ENCODE measurements at places on chromosomes 6 and 20.

DNA sequence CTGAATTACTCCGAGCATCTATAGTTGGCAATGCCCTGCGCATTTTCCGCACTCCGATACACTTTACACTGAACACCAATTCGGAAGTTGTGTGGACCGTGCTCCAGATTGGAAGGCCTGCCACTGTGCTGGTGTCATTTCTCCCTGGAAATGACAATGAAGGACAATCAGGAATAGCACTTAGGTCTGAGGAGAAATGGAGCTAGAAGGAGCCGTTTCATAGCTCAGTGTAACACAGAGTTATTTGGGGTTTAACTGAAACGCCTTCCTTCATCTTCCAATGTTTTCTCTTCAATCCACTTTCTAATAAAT, 501 bp upstream of the PLA2G7 start:
- no peak for DNase-seq

DNA sequence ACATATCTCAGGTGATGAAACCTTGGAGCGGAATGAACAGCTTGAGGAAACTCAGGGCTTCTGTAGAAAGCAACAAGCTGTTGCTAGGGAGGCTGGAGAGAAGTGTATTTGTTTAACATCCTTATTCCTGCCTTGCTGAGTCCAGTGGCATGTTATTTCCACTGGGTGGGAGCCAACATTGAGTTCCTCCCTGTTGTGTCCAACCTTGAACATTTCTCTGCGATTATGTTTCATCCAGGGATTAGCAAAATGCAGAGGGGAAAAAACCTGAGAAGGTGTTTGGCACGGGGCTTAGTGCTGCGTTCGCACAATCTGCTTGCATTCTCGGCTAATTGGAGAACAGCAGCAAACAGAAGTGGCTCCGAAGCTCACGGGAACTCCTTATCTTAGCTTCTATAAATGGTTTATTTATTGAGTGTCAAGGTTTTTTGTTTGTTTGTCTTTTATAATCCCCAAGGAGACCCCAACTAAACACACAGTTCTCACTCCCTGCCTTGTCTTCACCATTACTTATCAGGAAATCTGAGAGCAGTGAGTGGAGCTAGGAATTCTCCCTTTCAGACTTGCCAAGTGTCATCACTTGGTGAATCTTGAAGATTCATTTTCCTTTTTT, 412.8 kb downstream of the CDC5L start:
- no peak for DNase-seq

DNA sequence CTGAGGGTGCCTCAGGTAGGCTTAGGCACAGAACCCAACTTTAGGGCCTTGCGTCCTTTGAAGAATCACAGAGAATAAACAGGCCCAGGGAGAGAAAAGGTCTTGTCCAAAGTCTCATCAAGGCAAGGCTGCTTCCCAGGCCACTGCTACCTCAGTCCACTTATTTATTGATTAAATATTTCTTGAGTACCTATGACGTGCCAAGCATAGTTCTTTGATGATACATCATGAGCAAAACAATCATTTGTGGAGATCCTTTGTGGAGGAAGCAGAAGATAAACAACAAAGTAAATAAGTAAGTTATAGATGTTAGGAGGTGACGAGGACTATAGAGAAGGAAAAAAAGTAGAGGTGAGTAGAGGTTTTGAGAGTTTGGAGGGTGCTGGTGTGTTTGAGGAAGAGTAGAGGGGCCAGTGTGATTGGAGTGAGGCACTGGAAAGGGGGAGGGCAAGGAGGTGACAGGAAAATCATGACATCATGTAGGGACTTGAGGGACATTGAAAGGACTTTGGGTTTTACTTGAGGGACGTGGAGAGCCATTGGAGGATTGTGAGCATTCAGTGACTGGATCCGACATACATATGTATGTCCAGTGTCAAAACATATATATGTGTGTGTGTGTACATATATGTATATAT, 14.1 kb upstream of the CHMP4B start:
- DNase-seq = no peak

GRCh38 chr6:154457046-154457713, 53.3 kb downstream of the CNKSR3 start:
- DNase-seq = no peak

- DNase-seq = no peak
Measured at GRCh38 chr6:89194559-89194958, 22.6 kb downstream of the GABRR1 start.

DNA sequence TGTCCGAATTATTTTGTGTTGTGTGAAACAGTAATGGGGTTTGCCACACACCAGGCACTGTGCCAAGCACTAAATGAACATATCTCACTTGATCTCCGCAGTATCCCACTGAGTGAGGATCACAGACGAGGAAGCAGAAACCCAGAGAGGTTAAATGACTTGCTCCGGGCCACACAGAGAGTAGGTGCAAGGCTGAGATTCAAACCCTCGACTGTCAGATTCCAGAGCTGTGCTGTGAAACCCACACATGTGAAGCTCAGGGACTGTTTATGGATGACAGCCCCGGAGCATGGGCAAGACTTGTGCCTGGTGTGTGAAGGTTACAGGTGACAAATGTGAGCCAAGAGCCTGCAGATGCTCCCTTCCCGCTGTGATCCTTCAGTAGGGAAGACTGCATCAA, 87.8 kb upstream of the SIRPA start:
- no peak for DNase-seq

GRCh38 chr20:59013959-59014608, 5.1 kb upstream of the TUBB1 start:
- no peak for DNase-seq

DNA sequence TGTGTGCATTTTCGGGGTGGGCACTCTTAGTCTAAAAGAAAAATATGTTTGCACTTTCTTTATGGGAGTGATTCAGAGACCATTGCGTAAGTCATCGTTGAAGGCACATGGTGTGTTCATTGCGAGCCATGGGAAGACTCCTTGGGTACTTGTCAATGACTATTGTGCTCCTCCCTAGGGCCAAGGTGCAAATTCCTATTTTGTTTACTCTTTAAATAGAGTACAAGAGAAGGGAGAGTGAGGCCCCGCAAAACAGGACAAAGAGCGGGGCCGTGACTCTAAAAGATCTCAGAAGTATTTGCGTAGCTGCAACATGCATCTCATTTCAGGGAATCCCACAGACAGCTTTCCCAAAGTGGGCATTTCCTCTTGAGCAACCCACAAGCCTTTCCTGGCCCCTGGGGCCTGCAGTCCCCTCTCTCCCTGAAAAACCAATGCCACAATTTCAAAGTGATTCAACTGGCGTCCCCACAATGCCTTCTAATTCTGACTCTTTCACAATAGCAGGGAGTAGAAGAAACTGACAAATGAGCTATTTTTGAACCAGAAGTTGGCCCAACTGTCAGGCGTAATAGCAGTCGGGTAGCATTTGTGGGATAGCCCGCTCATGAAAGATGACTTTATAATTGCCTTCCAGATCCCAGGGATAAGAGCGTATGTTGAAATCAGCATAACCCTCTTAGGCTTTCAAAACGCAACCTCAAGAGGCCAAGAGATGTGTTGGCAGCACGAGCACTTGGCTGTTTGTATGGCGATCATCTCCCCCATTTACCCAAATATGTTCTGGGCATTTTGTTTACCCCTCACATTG, 277.9 kb upstream of the BMP2 start:
- no peak for DNase-seq

DNA sequence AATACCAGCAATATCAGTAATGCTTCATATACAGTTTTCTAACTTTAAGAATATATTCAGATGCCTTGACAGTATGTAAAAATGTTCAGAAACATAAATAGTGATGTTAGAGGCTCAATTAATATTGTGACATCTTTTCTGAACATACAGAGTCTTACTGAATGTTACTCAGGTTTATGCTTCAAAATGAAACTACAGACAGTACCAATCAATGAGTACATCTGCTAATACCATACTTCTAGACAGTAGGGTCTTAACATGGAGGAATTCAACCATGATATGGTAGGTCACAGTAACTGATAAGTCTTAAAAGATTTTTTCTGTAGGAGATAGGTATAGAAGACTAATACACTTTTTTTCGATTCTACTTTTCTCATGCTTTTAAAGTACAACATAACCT, 8.3 kb downstream of the GCLC start:
- DNase-seq = no peak

GRCh38 chr20:60632391-60633262, 619.4 kb upstream of the CDH4 start:
- no peak for DNase-seq

DNA sequence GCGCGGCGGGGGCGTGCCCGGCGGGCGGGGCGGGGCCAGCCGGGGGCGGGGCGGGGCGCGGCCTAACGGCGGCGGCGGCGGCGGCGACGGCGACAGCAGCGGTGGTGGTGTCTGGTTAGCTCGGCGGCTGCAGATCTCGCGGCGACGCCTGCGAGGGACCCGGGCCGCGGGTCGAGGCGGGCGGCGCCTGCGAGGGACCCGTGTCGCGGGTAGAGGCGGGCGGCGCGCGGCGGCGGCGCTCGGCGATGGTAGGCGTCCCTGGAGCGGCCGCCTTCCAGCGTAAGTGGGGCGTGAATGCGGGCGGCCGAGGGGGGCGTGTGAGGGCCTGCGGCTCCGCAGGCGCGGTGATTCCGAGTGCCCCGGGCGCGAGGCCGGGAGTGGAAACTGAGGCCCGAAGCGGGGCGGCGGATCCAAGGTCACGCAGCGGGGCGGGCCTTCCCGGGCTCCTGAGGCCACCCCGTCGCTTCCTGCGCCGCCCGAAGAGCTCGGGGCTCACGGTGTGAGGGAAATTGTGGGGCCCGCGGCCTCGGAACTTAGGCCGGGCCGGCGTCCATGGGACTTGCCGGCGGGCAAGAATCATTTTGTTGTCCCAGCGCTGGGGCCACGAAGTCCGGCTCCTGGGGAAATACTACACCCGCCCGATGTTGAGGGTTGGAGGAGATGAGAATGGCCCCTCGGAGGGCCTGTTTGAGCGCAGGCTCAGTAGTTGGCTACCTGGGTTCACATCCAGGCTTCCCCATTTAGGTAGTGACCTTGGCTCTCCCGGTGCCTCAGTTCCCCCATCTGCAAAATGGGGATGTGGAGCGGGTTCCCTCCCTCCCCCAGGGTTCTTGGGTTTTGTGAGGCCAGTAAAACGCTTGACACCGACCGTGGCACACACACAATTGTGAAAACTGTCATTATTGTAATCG, at the start of gene CBFA2T2:
CBFA2T2 (plus strand) TSS at position 74 of the 911 bp plus-strand sequence; CDS start at position 246, 172 bp downstream.
- no peak for DNase-seq

- no peak for DNase-seq
Measured at GRCh38 chr6:41659935-41660334, 21.7 kb downstream of the MDFI start.

DNA sequence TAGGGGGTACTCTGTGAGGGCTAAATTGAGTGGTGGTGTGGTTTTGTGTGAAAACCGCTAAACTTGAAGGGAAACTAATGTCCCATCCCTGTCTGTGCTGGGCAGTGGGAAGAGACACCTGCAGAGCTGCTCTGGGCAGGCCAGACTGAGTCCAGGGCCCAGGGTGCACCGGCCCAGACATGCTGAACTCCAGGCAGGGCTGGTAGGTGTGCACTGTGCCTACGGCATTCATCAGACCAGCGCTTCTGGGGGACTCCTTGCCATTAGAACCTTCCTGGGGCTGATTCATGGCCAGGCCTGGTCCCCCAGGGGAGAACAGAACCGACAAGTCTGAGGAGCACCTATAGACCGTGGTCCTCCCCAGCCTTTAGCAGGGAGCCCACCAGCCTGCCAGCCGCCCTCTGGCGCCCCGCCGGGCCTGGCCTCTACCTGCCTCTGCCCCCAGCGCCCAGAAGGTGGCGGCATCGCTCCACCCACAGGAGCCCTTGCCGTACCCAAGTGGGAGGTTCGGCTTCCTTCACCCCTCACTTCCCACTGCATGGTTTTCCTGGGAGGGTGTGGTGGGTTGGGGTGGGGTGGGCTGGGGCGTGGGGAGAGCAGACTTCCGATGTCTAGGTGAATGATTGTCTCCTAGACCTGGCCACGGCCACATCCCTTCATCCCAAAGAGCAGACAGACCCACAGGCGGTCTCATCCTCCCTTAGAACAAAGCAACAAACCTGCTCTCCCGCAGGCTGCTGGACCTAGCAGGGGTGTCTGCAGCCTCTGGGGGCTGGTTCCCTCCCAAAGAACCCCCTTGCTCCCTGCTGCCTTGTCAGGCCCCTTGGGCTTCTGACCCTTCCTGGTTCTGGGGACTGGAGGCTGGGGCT, 15.5 kb downstream of the CCDC167 start:
- DNase-seq = peak; percentile 63

GRCh38 chr6:35562060-35562459, 49.4 kb upstream of the TULP1 start:
- DNase-seq = no peak

DNA sequence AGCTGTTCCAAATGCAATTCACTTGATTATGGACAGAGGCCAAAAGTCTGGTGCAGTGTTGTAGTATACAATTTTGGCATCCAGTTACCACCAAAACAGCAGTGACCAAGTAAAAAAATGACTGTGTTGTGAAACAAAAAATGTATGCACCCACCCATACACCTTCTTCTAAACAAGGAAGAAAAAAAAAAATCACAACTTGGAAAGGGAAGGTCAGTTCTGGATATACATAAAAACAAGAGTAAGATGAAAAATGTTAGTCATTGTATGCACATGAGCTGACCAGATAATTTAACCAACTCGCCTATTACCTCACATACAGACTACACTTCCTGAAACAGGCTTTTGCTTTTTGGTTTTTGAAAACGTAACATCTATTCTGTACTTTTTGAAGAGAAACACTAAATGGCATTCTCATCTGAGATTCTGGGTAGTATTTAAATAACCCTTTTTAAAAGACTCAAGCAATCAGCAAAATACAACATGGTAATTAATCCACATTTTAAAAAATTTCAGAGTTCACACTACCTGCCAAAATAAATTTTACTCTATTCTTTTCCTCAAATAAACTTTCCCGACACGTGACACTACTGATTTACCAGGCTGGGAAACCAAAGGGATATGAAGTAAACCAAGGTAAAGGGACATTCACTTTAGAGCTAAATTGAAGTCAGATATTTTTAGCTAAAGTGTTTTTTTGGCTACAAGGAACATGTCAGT, 141.6 kb upstream of the SHLD1 start:
- no peak for DNase-seq

DNA sequence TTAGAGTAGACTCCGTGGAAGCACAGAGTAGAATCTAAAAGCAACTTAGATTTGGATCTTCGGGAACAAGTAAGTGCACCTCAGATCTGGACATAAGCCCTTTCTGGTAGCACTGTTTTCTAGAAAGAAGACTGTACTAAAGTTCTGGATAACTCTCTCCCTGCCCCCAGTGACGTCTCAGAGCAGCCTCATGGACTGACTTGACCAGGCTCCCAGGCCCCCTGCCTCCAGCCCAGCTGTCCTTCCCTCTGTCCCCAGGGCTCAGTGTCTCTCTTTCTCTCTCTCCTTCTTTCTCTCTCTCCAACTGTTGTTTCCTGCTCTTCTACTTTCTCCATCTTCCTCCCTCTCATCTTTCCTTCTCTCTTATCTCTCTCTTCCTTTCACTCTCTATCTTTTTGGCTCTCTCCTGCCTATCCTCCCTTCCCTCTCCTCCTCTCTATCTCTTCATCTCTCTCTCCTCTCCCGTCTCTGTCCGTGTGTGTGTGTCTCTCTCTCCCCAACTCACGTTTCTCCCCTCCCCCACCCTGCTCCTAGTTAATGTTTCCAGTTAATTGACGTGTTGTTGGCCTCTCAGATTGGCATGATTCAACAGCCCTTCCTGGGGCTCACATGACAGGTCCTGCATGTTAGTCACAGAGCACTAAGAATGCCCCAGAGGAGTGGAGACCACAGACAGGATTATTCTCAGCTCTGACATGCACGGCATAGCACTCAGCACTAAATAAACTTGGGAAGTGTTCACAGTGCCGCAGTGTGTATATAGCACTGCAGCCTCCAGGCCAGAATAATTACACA, 180.4 kb upstream of the FOXQ1 start:
- no peak for DNase-seq

Measured in stimulated activated CD8-positive, alpha-beta memory T cell treated with anti-CD3 and anti-CD28 coated beads, Interleukin-12 subunit alpha, Interleukin-12 subunit beta, amount 100 ng/mL, for 4 hours (primary cell).